Lung microvascular endothelial cell (primary cell): ENCODE measurements at places on chromosomes 3 and 15. TPM values are rescaled to one million over a fixed set of nuclear protein-coding genes. Genes with fewer than 3 reads are reported as not detected.

Gene STRIT1
- total RNA-seq = not detected in 2 replicates

Gene GUCA1C
- total RNA-seq = not detected in 2 replicates

Gene PCOLCE2
- total RNA-seq = not detected in 2 replicates

Gene GOLGA8S
- total RNA-seq = under 0.01 TPM in 1 of 2 replicates, not detected in the other

Gene HYKK
- total RNA-seq = 0.60 and 1.1 TPM in 2 replicates
